Motor neuron (in vitro differentiated cells): ENCODE measurements at places on chromosomes 11 and 22. TPM values are rescaled to one million over a fixed set of nuclear protein-coding genes. Genes with fewer than 3 reads are reported as not detected.

DNA sequence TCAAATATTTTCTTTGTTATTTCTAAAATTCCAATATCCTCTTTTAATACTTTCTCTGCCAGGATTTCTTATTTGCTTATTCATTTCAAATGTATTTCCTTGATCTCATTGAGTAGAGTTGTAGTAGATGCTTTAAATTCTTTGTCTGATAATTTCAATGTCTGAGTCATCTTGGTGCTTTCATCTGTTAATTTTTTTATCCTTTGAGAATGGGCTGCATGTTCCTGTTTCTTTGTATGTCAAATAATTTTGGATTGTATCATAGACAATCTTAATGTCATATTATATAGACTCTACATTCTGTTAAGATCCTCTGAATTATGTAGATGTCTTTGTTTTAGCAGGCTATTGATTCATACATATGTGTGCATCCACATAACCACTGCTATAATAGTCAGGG, 57.5 kb downstream of the MYEOV start:
- ATAC-seq, result no peak

DNA sequence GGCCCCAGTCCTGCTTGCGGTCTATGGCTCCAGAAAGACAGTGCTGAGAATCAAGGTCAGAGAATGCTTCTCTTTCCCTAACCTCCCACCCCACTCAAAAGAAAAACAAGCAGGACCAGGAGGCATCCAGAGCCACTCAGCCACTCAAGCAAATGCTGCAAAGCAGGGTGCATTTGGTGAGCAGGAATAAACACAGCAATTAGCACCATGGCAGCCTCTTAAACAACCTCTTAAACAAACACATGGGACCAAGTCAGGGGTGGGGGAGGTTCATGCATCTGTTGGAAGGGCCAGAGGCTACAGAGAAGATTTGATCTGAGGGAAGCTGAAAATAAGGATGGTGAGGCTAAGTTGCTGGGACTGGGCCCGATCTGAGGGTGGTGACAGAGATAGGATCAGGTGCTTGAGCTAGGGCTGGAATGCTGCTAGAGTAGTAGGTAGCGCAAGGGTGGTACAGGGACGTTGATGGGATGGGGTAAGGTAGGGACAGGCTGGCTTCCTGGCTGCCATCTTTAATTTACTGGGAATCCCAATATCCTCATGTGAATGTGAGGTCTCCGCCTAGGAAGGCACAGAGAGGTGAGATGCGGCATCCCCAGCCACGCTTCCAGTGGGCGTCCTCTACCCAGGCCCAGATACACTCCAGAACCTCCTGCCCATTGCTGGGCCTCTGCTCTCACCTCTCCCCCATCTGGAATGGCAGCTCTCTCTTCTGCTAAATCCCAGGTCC, 26.6 kb upstream of the LMO1 start:
- ATAC-seq, result no peak

GRCh38 chr11:46373787-46374740, 7.4 kb upstream of the MDK start:
- ATAC-seq, result no peak

DNA sequence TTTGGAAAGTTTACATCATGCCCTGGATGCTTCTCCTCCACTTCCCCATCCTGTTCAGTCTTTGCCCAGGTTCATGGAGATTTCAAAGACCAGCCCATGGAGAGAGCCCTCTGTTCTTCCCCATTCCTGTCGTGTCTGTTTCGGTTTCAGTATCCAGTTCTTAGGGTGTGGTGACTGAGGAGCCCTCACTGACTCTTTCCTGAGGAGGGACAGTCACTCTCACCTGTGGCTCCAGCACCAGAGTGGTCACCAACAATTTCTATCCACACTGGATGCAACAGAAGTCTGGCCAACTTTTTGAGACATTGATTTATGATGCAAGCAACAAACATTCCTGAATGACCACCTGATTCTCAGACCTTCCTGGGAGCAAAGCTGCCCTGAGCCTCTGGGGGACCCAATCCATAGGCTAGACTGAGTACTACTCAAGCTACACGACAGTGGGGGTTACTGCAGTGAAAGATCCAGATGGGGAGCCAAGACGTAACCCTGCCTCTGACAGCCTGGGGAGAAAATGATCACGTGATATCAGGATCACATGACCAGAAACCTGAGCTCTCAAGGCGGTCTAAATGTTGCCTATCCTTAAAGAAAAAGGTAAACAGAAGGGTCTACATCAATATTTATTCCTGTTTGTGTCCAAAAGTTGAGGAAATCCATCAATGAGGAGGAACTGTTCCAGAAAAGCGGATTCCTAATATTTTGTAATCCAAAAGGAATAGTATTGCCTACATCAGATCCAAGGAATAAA, 76.2 kb upstream of the VPREB1 start:
- no peak for ATAC-seq

GRCh38 chr11:659532-660085, 22.5 kb downstream of the DRD4 start:
- no peak for ATAC-seq

DNA sequence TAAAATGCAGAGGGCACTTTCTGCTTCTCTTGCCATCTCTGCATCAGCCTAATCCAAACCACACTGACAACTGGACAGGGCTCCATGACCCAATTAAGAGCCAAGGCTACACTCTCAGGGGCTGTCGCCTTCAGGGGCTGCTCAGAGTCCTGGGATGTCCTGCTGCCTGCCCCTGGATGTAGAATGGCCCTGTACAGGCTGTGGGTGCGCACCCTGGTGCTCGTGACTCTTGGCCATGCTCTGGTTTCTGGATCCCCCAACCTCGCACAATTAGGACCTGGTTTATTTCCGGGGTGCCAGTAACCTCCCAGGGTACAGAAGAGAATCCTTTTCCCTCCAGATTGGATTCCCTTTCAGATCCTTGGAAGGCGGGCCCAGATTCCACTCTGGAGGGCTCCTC, 11.3 kb downstream of the IFT27 start:
- no peak for ATAC-seq

Gene APOA5
- total RNA-seq, result 0.09 TPM in 1 of 2 replicates, not detected in the other

- no peak for ATAC-seq
These were observed 3.1 kb downstream of the TMEM25 start for GRCh38 chr11:118533769-118534729.

GRCh38 chr22:17774206-17774925, at the start of gene BID:
Gene BID (minus strand): TSS chr22:17774469. CDS start chr22:17750116, 24,353 bp downstream.
- ATAC-seq, result peak; percentile 70

GRCh38 chr22:35315855-35316745, 16.4 kb downstream of the TOM1 start:
- no peak for ATAC-seq

DNA sequence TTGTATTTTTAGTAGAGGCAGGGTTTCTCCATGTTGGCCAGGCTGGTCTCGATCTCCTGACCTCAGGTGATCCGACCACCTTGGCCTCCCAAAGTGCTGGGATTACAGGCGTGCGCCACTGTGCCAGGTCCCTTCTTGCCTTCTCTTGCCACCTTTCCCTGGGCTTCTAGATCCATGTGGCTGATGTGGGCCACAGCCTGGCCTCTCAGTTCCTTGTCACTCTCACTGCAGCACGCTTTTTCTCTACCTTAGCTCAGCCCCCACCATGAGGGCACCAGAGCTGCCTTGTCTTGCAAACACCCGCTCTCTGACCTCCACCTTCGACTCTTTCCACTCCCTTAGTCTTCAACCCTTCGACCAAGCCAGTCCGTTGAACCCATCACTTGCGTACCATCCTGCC, 7.5 kb downstream of the CAPN1 start:
- ATAC-seq, result no peak

DNA sequence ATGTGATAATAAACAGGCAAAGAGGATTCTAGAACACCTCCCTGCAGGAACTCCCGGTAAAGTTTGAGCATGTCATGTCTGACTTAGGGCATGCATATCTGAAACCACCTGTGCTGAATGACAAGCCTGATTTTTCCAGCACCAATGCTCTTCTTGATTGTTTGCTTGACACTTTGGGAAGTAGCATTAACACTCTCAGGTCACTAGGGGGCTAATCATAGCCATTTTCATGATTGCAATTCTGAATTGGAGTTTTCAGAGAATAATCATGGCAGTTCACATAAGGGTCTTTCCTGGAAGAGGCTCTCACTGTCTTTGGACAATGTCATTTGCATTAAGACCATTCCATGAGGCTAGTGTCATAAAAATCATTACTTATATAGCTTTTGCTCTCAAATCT, 234.4 kb upstream of the MTNR1B start:
- no peak for ATAC-seq

GRCh38 chr11:61327669-61328071, 5.2 kb downstream of the DDB1 start:
- ATAC-seq, result no peak

DNA sequence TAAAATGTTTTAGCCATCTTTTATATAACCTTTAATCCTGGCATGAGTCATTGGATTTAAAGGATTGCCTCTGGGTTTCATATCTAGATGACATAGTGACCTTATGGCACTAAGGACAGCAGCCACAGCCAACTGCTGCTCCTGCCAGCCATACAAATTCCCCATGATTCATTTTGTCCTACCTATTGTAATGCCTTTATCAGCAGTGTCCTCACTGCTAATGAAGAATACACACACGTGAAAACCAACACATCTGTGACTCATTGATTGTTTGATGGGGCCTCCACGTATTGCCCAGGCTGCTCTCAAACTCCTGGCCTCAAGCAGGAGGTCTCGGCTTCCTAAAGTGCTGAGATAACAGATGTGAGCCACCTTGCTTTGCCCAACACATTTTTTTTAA, 1.8 kb downstream of the LDHAL6A start:
- ATAC-seq, result peak; percentile 67

DNA sequence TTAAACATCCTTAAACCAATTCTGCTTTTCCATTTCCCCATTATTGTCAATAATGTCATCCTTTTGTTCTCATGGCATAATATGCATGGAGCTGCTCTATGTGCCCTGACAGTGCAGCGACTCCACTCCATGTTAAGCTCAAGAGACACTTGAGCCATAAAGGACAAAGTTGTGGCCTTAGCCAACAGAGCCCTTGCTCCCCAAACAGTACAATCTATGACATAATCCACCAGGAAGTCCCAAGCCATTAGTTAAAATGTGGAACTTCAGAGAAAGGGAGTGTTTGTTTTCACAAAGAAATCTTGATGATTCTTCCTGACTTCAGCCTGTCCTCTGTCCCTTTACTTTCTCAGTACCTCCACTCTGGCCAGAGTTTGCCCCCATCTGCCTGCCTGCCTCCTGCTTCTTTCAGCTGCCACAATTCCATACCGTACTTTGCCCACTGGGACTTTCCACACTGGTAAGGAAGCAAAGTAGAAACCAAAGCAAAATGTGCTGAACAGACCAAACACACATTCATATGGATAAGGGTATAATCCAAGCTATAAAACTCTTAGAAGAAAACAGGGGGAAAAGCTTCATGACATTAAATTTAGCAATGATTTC, 46.3 kb upstream of the ZC3H12C start:
- no peak for ATAC-seq

- peak; percentile 84 for ATAC-seq
These were observed at the start of gene SERPINH1 for GRCh38 chr11:75562048-75562835. Gene SERPINH1 (plus strand): TSS chr11:75562253. CDS start chr11:75566350, 4,097 bp downstream.

- no peak for ATAC-seq
These were observed 91.7 kb downstream of the PIWIL4 start for GRCh38 chr11:94658888-94659287.

GRCh38 chr11:83278351-83278750, 7.8 kb downstream of the CCDC90B start:
- ATAC-seq, result no peak

Gene CCDC116
- 0.53 and 0.66 TPM in 2 replicates for total RNA-seq

Gene CCDC117
- total RNA-seq, result 23.4 and 23.8 TPM in 2 replicates

- no peak for ATAC-seq
These were observed 6.3 kb downstream of the PRDM10 start for GRCh38 chr11:129996113-129996870.

GRCh38 chr11:124209824-124210357, 26.7 kb downstream of the OR10D3 start:
- ATAC-seq, result no peak

DNA sequence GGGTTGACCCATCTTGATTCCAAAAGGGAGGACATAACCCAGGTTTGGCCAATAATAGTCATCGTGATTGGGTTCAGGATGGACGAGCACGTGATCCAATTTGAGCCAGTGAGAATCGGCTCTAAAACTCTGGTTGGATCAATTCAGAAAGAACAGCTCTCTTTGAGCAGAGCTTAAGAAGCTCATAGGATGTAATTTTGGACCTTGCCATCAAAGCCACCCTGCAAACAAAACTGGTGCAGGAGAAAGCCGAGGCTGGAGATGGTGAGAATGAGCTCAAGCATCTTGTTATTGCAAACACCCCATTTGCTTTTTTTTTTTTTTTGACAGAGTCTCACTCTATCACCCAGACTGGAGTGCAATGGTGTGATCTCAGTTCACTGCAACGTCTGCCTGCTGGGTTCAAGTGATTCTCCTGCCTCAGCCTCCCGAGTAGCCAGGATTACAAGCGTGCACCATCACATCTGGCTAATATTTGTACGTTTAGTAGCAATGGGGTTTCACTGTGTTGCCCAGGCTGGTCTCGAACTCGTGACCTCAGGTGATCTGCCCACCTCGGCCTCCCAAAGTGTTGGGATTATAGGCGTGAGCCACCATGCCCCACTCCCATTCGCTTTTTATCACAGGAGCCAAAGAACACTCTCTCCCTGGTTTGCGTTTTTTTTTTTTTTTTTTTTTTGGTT, 13.8 kb upstream of the MIAT start:
- no peak for ATAC-seq

DNA sequence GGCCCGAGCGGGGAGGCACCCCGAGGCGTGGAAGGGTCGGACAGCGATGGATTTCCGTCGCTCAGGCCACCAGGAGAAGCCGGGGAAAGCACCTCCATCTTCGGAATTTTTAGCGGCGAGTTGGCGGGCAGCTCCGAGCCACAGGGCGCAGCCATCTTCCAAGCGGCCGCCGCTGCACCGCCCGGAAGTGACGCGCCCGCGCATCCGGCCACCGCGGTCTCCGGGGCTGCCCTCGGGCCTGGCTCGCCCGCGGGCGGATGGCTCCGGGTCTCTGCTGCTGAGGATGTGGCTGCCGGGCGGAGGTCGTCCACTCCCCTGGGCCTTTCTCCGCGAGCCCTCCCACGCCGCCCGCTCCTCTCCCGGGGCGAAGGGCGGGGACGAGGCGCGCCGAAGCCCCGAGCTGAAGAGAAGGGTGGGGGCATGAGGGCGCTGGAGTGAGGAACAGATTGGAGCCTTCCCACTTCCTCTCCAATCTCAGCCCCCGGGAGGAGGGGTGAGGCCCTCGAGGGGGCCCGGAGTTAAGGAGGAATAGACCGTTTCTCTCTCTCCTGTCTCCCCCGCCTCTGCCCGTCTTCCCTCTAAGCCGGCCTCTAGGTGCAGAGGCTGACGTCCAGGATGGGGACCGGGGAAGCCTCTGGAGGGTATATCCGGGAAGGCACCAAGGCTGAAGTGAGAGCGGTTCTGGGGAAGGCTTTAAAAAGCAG, at the start of gene MSANTD2:
Gene MSANTD2 (minus strand): TSS at position 181 of the 704 bp plus-strand sequence. CDS start 26 bp downstream, at position 155.
- ATAC-seq, result peak; percentile 93

GRCh38 chr11:33177676-33178336, 16.5 kb upstream of the CSTF3 start:
- no peak for ATAC-seq
